ENCODE measurements at places on chromosomes 12 and 14. TPM values are rescaled to one million over a fixed set of nuclear protein-coding genes. Genes with fewer than 3 reads are reported as not detected.

TMEM132C gene
- total RNA-seq = not detected

UNC79 gene
- not detected for total RNA-seq

CFAP54 gene
- total RNA-seq = 0.35 TPM

KRT76 gene
- not detected for total RNA-seq

GRCh38 chr14:63939006-63939270 is 86.1 kb downstream of the SYNE2 start:
- H3K27me3 ChIP-seq = no peaks in the 10 kb centered on the region
- peaks cover 13% of the 10 kb centered on the region for H3K36me3 ChIP-seq
- H3K27ac ChIP-seq = no peak overlapping the region
- no peak for DNase-seq
- no peak overlapping the region for H3K4me3 ChIP-seq

DNA sequence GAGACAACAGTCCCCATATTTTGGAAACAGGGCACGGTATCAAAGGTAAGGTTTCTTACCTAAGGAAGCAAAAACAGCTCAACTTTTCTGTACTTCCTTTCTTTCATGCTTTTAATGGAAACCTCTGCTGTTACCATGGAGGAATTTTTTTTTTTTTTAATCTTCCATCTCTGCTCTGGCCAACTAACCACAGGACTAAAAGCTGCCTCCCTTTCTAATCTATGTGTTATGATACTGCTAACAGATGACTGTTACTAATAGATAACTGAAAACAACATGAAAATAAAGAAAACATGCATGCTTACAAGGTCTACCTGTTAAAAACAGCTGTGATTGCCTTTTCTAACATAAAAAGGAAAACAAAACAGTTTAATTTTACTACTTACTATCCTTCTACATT is 168.4 kb downstream of the SOX5 start:
- no peak overlapping the region for H3K4me3 ChIP-seq
- no peaks in the 10 kb centered on the region for H3K36me3 ChIP-seq
- no peaks in the 10 kb centered on the region for H3K27me3 ChIP-seq
- no peaks in the 10 kb centered on the region for H3K4me1 ChIP-seq

DNA sequence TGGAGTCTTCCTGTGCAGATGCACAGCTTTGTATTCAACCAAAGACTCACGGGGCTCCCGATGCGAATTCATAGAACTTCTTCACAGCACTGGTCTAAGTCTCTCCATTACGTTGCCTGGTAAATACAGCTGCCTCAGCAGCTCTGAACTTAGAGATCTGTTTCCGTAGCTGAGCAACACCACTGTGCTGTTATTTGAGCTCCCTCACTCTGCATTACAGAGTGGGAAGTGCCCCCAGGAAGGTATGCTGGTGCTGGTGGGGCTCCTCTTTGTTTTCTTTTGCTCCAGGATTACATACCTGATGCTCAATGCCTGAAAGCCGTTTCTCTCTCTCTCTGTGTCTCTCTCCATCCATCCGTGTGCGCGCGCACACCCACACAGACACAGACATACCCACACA is 227.5 kb upstream of the RMST start:
- H3K27me3 ChIP-seq = no peaks in the 10 kb centered on the region
- no peaks in the 10 kb centered on the region for H3K4me1 ChIP-seq
- DNase-seq = no peak
- H3K27ac ChIP-seq = no peak overlapping the region
- no peaks in the 10 kb centered on the region for H3K36me3 ChIP-seq
- H3K4me3 ChIP-seq = no peak overlapping the region

GRCh38 chr14:31219169-31219568 is 11.6 kb upstream of the HECTD1 start:
- no peak for DNase-seq
- H3K4me3 ChIP-seq = no peak overlapping the region
- no peak overlapping the region for H3K27ac ChIP-seq
- H3K4me1 ChIP-seq = no peaks in the 10 kb centered on the region
- H3K36me3 ChIP-seq = no peaks in the 10 kb centered on the region
- no peaks in the 10 kb centered on the region for H3K27me3 ChIP-seq

DNA sequence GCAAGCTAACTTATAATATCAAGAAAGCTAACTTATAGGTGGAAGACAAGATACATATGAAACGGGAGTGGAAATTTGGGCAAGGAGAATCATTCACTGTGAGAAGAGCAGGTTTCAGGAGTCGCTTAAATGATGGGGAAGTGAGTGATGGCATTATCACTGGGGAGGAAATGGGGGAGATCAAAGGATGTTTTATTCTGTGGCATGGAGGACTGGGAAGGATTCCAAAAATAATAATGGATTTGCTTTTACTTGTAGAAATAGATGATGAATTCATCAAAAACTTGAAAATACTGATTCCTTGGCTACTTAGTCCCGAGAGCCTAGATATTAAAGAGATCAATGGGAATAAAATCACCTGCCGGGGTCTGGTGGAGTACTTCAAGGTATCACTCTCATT is 47.8 kb downstream of the SAV1 start:
- H3K27ac ChIP-seq = no peak overlapping the region
- no peak for DNase-seq
- H3K27me3 ChIP-seq = no peaks in the 10 kb centered on the region
- H3K4me3 ChIP-seq = no peak overlapping the region

DNA sequence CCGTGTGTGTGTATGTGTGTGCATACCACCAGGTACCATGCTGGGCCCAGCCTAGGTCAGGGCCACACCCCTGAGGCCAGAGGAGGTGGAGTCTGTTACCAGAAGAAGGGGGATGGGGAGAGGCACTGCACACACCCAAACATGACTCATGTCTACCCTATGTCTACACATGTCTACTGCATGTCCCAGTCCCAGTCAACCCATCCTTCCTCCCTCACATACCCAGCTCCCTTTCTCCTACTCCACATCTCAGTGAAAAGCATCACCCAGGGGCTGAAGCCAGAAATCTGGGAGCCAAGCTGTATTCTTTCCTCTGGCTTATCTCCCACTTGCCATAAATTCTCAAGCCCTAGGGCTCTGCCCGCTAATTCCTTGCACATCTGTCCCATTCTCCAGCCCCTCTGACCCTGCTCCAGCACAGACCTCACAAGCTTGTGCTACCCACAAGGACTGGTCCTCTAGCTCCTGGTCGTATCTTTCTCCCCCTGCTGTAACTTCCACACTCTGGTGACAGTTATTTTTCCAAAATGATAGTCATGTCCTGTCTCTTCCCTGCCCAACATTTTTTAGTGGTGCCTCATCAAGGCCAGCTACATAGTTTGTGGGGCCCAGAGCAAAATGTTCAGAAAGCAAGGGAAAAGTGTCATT is 18.0 kb upstream of the APPL2 start:
- peaks cover 14% of the 10 kb centered on the region for H3K4me1 ChIP-seq
- H3K36me3 ChIP-seq = no peaks in the 10 kb centered on the region
- H3K4me3 ChIP-seq = no peak overlapping the region
- no peaks in the 10 kb centered on the region for H3K27me3 ChIP-seq
- DNase-seq = peak; percentile 12

DNA sequence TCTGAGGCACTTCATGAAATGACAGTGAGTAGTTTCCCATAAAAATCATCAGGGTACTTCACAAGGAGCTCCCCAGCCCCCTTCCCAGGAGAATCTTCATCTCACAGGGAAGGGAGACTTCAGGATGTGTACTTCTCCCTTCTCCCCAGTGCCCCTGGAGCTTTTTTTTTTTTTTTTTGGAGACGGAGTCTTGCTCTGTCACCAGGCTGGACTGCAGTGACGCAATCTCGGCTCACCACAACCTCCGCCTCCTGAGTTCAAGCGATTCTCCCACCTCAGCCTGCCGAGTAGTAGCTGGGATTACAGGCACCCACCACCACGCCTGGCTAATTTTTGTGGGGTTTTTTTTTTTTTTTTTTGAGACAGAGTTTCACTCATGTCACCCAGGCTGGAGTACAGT is 10.4 kb downstream of the ITPK1 start:
- H3K36me3 ChIP-seq = no peaks in the 10 kb centered on the region
- peaks cover 15% of the 10 kb centered on the region for H3K4me1 ChIP-seq
- DNase-seq = no peak
- H3K27ac ChIP-seq = no peak overlapping the region
- H3K27me3 ChIP-seq = no peaks in the 10 kb centered on the region

DNA sequence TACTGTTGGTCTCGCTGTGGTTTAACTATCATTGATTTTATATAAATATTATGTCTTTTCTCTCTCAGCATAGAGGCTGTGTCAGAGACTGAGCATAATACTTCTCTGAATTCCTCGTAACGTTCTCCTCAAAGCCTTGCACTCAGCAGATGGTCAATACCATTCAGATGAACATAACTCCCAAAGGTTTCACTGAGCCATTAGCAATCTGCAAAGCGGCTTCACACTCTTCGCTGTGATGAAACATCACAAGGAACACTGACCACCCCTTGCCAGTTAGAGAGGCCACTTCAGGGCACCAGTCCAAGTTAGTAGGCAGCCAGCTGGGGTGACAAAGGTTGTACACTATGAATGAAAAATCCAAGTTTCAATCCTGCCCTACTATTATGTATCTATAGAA is 30.1 kb upstream of the STON2 start:
- H3K36me3 ChIP-seq = peaks cover 3% of the 10 kb centered on the region
- H3K4me1 ChIP-seq = peaks cover 6% of the 10 kb centered on the region
- H3K27me3 ChIP-seq = no peaks in the 10 kb centered on the region
- H3K4me3 ChIP-seq = no peak overlapping the region
- H3K27ac ChIP-seq = no peak overlapping the region
- DNase-seq = no peak

DNA sequence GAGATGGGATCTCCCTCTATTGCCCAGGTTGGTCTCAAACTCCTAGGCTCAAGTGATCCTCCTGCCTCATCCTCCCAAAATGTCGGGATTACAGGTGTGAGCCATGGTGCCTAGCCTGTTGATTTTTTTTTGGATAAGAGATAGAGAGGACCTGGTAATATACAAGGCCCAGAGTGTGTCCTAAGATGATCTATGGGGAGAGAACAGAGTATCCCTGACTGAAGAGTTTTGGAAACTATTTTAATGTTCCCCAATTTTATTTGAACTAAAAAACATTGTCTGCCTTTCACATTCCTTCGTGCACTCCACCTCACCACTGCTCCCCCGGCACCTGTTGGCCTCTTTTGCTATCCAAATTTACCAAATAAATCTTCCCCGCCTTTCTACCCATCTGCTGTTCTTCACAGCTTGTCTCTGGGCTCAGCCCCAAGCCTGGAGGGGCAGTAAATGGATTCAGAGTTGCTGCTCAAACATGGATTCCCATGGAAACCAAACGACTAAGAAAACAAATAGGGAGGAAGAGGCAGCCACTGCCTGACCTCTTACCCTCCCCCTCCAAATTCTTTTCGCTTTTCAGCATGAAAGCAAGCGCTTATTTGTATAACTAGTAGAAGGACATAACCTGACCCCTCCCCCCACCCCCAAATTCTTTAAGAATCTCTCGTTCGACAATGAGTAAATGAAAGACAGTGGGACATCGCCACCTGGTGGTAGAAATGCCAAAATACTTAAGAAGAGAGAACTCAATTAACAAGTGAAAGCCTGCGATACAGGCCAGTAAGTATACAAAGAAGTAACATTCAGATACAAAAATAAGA is 22.6 kb downstream of the OR10G3 start:
- no peak overlapping the region for H3K4me3 ChIP-seq
- DNase-seq = peak; percentile 74
- peaks cover 8% of the 10 kb centered on the region for H3K4me1 ChIP-seq
- H3K36me3 ChIP-seq = no peaks in the 10 kb centered on the region

DNA sequence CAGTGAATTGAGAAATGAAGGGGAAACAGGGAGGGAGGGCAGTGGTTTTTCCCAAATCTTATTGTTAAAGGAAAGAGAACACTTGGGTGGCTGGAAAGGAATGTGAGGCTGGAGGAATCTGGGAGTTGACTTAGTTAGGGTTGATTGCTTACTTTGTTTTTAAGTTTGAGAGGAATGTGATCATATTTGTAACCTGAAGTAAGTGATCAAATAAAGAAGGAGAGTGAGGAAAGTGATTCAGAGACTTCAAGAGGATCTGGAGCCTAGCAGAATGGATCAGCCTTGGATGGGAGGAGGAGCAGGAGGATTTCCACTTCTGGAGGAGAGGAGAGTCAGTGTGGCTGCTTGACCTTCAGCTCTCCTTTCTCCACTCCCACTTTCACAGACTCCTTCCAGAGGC is 6.0 kb upstream of the LRP6 start:
- H3K36me3 ChIP-seq = peaks cover 3% of the 10 kb centered on the region
- no peaks in the 10 kb centered on the region for H3K27me3 ChIP-seq
- H3K4me1 ChIP-seq = peaks cover 26% of the 10 kb centered on the region
- H3K27ac ChIP-seq = no peak overlapping the region
- no peak for DNase-seq
- H3K4me3 ChIP-seq = no peak overlapping the region

DNA sequence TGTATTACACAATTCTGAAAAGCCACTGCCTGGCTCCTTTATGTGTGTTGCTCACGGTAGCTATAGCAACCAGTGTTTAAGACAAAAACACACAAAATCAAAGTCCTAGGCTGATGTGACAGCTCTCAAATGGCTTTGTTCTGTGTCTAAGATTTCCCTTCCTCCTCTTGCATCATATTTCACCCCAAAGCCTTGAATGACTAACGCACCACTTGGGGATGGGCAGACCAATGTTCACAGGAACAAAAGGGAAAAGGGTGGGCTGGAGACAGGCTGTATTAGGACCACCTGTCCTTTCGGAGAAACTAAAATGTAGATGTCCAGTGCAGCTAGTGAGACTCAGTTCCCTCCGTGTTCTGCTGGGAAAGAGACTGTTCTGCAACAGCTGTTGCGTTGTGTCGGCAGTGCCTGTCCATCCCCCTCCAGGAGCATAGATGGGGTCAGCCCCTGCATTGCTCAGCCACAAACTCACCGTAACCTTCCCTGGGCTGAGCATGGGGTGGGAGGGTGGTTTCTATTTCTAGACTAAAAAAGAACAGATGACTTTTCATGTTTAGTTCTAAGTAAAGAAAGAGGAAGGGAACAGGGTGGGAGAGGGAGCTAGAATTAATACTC is 26.8 kb upstream of the DAAM1 start:
- no peaks in the 10 kb centered on the region for H3K36me3 ChIP-seq
- peak; percentile 36 for DNase-seq
- peak overlapping the region; percentile 77 for H3K27ac ChIP-seq
- H3K4me3 ChIP-seq = no peak overlapping the region
- no peaks in the 10 kb centered on the region for H3K27me3 ChIP-seq

DNA sequence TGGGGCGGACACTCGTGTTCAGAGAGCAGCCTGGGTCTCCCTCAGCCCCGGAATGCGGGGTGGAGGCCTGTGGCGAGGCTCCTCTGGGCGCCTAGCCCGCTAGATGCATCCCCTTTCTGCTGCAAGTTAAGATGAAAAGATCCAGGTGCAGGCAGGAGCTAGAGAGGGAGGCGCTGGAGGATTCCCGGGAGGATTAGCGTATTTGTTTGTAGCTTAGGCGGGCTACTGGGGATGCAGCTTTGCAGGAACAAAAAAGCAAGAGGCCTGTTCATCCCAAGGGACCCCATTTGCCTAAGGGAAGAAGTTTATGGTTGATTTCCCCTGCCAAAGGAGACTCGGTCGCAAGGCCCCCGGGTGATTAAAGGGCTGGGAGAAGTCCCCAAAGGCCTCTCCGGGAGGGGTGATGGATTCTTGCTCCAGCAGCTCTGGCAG is 824 bp downstream of the CCDC177 start:
- peaks cover 8% of the 10 kb centered on the region for H3K4me1 ChIP-seq
- no peak for DNase-seq
- peaks cover 70% of the 10 kb centered on the region for H3K27me3 ChIP-seq
- peak overlapping the region; percentile 55 for H3K4me3 ChIP-seq
- no peak overlapping the region for H3K27ac ChIP-seq
